ENCODE measurements at places on chromosomes 5 and 9. TPM values are rescaled to one million over a fixed set of nuclear protein-coding genes. Genes with fewer than 3 reads are reported as not detected.
A peak's percentile ranks its signal among the peaks of the same experiment; 100 is the strongest.

Gene CDK9
- total RNA-seq: 16.8 TPM

Gene SLC9A3
- total RNA-seq: 3.7 TPM

Gene WWC1
- total RNA-seq: 13.2 TPM

Gene NLN
- 27.4 TPM for total RNA-seq

Gene ACOT12
- total RNA-seq: not detected

- DNase-seq: no peak
- peaks cover 67% of the 10 kb centered on the region for H3K36me3 ChIP-seq
- H3K27me3 ChIP-seq: no peaks in the 10 kb centered on the region
- H3K27ac ChIP-seq: no peak overlapping the region
- H3K4me3 ChIP-seq: no peak overlapping the region
These were observed 72.8 kb downstream of the NUP214 start for GRCh38 chr9:131198041-131198715.

DNA sequence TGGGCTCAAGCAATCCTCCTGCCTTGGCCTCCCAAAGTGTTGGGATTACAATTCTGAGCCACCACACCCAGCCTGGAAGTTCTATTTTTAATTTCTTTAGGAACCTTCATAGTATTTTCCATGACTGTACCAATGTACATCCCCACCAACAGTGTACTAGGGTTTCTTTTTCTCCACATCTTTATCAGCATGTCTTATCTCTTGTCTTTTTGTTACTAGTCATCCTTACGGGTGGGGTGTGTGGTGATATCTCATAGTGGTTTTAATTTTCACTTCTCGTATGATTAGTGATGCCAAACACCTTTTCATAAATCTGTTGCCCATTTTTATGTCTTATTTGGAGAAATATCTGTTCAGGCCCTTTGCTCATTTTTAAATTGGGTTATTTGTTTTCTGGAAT, 123.0 kb upstream of the MEF2C start:
- no peak for DNase-seq
- no peak overlapping the region for H3K27ac ChIP-seq
- H3K4me1 ChIP-seq: no peaks in the 10 kb centered on the region
- no peaks in the 10 kb centered on the region for H3K27me3 ChIP-seq

- no peaks in the 10 kb centered on the region for H3K27me3 ChIP-seq
- H3K27ac ChIP-seq: no peak overlapping the region
- DNase-seq: no peak
- H3K36me3 ChIP-seq: no peaks in the 10 kb centered on the region
- H3K4me3 ChIP-seq: no peak overlapping the region
These were observed 254.1 kb downstream of the CDH18 start for GRCh38 chr5:19733612-19734495.

GRCh38 chr5:103539376-103540330, 22.9 kb downstream of the NUDT12 start:
- no peaks in the 10 kb centered on the region for H3K4me1 ChIP-seq
- DNase-seq: no peak
- peaks cover 6% of the 10 kb centered on the region for H3K27me3 ChIP-seq
- no peak overlapping the region for H3K27ac ChIP-seq
- H3K4me3 ChIP-seq: no peak overlapping the region
- no peaks in the 10 kb centered on the region for H3K36me3 ChIP-seq

GRCh38 chr5:124410539-124411488, 335.6 kb downstream of the ZNF608 start:
- DNase-seq: no peak
- H3K36me3 ChIP-seq: no peaks in the 10 kb centered on the region
- no peak overlapping the region for H3K4me3 ChIP-seq
- peaks cover 8% of the 10 kb centered on the region for H3K4me1 ChIP-seq

DNA sequence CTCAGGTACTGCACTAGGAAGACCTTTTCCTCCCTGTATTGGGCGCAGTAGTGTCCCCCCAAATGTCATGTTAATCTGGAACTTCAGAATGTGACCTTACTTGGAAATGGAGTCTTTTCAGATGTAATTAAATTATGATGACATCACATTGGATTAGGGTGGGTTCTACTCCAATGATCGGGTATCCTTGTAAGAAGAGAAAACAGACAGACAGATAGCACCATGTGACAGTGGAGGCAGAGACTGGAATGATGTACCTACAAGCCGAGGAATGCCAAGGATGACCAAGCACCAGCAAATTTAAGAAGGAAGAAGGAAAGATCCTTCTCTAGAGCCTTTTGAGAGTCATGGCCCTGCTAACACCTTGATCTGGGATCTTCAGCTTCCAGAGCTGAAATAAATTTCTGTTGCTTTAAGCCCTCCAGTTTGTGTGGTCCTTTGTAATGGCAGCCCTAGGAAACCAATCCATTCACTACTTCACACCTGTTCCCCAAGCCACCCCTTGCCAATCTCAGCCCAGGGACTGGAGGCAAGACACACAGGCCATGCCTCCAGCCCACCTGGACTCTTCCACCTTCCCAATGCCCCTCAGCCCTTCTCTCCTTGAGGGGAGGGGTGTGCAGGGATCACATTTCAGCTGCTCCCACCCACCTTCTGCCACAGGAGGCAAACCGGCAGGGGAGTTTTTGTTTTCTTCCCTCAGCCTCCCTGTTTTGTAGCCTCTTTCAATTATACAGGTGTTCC, 1.6 kb downstream of the CCNJL start:
- no peaks in the 10 kb centered on the region for H3K27me3 ChIP-seq
- peaks cover 57% of the 10 kb centered on the region for H3K36me3 ChIP-seq
- no peak overlapping the region for H3K4me3 ChIP-seq
- H3K27ac ChIP-seq: no peak overlapping the region
- no peak for DNase-seq

GRCh38 chr9:113436728-113437515, 26.4 kb downstream of the C9orf43 start:
- H3K4me1 ChIP-seq: peaks cover 12% of the 10 kb centered on the region
- H3K27me3 ChIP-seq: no peaks in the 10 kb centered on the region
- no peaks in the 10 kb centered on the region for H3K36me3 ChIP-seq
- peak overlapping the region; percentile 69 for H3K27ac ChIP-seq

DNA sequence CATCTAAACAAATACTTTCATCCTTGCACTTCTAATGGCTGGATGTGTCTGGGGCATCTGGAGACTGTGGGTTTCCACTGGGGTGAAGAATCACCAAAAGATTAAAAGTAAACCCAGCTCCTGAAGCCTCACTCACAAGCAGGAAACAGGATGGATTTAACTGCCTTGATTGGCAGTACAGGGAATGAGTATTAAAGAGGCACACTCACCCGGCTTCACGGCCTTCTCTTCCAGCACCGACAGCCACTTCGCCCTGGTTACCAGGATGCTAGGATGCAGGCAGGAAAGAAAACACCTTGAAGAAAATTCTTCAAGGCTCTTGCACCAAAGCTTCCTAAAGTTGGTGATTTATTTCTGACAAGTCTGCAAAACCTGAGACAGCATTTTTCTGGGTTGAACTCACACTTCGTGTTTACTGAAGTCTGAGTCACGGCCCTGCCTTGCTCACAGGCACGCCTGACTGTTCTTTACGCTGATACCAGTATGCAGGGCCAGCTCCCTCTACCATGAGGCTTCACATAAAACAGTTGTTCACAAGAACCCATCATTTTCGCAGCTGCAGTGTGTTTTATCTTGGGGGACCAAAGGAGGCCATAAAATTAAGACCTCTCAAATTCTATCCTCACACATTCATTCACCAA, 56.5 kb upstream of the ZNF354A start:
- no peak for DNase-seq
- no peaks in the 10 kb centered on the region for H3K4me1 ChIP-seq
- H3K27me3 ChIP-seq: no peaks in the 10 kb centered on the region
- H3K27ac ChIP-seq: no peak overlapping the region
- no peaks in the 10 kb centered on the region for H3K36me3 ChIP-seq

- H3K36me3 ChIP-seq: peaks cover 79% of the 10 kb centered on the region
- no peak overlapping the region for H3K27ac ChIP-seq
- H3K4me3 ChIP-seq: no peak overlapping the region
- no peak for DNase-seq
These were observed 1.9 kb downstream of the RAB24 start for GRCh38 chr5:177301503-177302165.

DNA sequence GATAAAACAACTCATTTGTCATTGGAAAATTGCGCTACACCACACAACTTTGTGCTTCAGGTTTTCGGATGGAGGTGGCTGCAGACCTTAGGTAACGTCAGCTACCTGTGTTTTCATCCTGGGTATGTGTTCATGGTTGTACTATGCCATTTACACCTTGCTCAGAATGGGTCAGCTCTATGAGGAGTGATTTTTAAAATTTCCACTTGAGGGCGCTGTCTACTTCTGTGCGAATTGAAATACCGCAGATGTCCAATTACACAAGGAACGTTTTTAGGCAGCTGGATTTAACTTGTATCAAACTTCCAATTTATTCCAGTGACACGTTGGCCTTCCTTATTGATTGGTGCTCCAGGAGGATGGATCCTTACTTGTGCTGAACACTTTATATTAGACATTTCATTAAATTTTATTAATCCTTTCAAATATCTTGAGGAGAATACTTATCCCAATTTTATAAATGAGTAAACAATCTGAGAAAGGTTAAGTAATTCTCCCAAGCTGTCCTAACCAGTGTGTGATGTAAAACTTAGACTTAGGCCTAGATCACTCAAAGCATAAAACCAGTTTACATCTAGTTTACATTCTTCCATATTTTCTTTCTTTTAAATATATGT, 23.4 kb downstream of the DMRTA1 start:
- no peaks in the 10 kb centered on the region for H3K36me3 ChIP-seq
- H3K27ac ChIP-seq: no peak overlapping the region
- no peaks in the 10 kb centered on the region for H3K27me3 ChIP-seq
- H3K4me1 ChIP-seq: no peaks in the 10 kb centered on the region
- H3K4me3 ChIP-seq: no peak overlapping the region
- no peak for DNase-seq
